Stimulated activated naive CD4-positive, alpha-beta T cell treated with Interleukin-2 at 50 U/mL for 16 hours (primary cell): ENCODE measurements at places on chromosomes 12 and 14.
A peak's percentile ranks its signal among the peaks of the same experiment; 100 is the strongest.

GRCh38 chr14:105172476-105172875, 3.9 kb upstream of the JAG2 start:
- no peak for DNase-seq

DNA sequence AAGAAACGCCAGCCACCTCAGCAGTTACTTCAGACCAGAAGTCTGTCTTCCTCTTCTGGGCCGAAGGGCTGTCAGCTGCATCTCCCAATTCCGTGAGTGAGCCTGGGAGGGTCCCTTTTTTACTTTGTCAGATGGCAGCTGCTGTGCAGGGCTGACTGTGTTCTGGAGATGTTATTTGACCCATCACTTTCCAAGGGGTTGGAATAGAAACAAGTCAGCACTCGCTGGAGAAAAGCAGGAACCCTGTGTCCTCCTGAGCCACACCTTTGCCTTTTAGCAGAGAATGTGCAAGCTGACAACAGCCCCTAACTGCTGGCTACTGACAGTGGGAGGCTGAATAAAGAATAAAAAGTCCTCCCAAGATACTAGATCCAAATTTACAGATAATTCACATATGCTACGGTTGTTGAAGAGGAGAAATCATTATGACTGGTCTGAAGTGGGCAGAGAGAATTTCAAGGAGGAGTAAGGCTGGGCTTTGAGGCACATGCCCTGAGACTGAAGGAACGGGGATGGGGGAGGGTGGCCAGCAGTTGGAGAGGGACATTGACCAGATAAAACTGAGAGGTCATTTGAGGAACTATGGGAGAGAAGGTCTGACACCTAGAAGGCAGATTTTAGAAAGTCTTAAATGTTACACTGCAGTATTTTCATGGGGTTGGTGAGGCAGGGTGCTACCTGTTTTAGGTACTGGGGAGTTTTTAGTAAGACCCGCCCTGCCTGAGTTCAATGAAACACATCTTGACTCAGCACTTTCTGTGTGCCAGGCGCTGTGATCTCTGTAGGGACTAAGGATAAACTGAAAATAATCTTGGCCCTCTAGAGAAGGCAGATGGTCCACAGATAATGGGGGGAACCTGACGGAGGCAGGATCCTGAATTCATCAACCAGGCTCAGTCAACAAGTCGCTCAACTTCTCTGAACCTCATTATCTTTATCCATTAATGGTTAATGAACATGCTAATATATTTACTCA, 27.4 kb downstream of the FAM234B start:
- no peak for DNase-seq

GRCh38 chr12:6363330-6364043, 11.9 kb downstream of the SCNN1A start:
- peak; percentile 64 for DNase-seq

- no peak for DNase-seq
Measured at GRCh38 chr12:94644141-94644979, 6.0 kb downstream of the TMCC3 start.

DNA sequence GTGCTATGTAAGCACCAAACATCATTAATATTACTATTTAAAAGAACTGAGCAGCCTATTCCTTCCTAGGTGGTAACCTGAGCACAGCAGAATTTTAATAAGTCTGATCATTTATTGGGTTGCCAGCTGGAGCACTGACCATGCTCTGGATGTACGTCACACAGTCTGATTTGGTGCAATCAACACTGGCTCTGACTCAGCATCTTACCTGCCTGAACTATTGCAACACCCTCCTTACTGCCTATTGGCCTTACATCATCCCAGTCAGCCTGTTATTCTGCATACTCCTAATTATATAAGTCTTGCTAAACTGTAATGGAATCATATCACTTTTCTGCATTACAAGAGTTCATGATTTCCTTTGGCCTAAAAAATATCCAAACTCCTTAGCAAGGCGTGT, 149.7 kb downstream of the PTPRO start:
- no peak for DNase-seq

DNA sequence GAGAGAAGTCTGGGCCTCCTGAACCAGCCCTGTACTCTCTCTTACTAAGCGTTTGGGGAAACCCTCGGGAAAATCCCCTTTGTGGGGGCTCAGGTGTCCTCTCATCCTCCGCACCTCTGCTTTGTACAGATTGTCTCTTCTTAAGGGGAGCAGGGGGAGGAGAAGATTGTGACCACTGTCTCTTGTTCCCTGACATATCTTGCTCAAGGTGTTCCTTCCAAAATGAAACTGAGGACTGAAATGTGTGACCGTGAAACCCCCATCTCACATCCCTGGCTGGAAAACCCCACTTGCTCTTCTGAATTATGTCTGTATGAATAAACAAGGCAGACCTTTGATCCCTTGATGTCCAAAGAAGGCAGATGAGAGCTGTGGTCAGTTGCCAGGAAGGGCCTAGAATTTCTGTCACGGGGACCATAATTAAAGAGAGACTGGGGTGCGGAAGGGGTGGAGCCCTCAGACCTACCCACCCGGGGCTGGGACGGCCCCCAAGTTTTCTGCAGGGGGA, 369.8 kb downstream of the AACS start:
- DNase-seq: no peak

- DNase-seq: no peak
Measured at GRCh38 chr12:95582230-95583058, 31.2 kb upstream of the USP44 start.

- DNase-seq: no peak
Measured at GRCh38 chr12:108185002-108185401, 55.9 kb downstream of the WSCD2 start.

GRCh38 chr12:87612996-87613395, 416.2 kb downstream of the C12orf50 start:
- no peak for DNase-seq

DNA sequence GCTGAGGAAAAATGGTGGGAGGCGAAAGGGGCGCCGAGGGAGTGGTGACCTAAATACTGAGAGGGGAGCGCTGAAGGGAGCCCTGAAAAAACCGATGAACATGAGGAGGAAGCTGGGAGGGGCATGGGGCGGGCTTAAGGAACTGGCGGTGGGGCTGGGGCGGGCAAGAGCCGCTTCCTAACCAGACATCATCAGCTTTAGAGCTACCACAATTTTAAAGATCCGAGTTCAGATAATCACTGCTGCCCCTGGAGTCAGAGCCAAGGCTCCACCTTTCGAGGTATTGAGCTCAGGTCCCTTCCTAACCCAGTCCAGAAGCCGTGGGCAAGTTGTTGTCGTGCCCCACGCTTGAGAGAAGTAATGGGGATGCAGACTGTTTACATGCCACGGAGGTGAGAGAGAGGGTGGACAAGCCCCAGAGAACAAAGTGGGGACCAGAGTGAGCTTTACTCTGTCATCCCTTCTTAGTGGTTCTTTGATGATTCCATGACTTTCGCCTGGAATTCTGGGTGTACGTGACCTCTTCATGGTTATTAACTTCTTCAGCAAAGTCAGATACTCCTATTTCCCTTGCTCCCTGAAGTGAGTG, 393 bp downstream of the ORMDL2 start:
- DNase-seq: no peak

- no peak for DNase-seq
Measured at GRCh38 chr12:87491089-87491488, 538.1 kb downstream of the C12orf50 start.

GRCh38 chr12:83099436-83099835, 412.7 kb downstream of the TMTC2 start:
- DNase-seq: no peak

DNA sequence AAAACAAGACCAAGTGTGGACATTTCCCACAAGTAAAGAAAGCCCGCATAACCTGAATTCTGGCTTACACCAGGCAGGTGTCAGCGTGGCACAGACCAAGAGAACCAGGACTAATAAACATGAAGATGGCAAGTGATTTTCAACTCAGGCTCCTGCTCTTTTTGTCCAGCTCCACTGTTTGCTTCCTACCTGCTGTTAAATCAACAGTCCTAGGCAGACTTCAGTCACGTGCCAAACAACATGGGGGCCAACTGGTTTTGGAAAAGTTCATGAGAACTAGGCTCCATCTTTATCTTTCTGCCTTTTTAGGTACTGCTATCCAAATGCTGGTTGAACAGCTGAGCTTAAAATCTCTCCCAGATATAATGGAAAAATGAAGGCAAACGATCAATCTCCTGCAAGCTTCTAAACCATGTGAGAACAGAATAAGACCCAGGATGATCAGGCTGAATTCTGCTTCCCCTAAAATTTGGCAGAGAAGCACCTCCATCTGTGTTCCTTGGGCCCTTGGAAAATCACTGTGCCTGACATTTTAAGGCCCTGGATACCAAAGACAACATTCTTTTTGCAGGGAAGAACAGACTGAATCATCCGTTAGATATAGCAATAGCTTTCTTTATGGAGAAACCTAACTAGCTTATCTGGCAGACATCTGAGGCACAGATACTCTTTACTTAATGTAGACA, 215.6 kb upstream of the USP15 start:
- no peak for DNase-seq

DNA sequence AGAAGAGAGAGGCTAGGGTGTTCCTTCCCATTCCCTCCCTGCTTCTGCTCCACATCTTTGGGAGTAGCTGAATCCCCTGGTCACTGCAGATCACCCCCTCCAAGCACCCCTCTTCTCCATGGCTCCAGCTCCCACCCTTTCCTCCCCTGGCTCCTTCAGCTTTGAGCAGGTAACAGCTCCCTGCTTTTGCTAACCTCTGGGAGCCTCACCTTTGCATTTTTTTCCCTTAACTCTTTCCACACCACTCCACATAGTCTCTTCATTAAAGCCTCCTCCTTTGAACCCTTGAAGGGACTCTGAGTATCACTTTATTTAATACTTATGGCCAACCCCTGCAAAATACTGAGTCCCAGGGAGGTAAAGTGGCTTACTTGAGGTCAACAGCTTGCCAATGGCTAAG, 25.7 kb upstream of the SERPINA6 start:
- no peak for DNase-seq

GRCh38 chr12:93215290-93215678, 162.4 kb upstream of the NUDT4 start:
- DNase-seq: no peak

- DNase-seq: no peak
Measured at GRCh38 chr12:124720681-124721500, 142.8 kb downstream of the SCARB1 start.

DNA sequence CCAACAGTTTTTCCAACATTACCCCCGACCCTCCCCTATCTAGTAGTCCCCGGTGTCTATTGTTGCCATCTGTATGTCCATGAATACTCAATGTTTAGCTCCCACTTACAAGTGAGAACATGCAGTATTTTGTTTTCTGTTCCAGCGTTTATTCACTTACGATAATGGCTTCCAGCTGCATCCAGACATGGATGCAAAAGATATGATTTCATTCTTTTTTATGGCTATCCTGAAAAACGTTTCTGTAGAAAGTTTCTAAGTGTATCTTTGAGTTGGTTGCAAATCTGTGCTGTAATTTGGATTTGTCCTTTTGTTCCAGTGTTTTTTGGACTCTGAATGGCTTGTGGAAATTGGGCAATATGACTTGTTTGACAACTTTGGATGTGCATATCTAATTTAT, 11.7 kb downstream of the SP1 start:
- DNase-seq: no peak

DNA sequence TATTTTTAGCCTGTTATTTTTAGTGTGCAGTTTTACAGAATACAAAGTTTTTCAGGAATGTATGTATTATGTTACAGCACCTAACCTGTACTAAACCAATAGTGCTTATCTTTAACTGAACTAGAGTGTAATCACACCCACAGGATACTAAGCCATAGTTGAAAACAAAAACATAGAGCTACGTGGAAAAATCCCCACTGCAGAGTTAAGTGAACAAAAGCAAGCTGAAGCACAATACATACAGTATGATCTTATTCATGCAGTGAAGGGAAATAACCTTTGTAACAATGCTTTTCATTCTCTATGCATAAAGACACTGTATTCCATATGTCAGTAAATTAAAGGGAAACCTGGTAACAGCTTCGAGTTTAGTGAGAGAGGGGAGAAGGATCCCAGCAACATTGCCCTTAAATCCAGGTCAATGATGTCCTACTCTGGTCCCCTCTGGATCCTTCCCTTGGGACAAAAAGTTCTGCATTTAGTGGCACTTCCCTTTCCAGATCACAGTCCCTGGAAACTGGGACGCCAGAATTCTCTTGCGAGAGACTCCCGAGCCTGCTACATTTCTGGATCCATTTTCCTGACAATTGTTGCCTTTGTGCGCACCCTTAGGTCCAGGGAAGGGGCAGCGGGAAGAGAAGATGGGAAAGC, 121.3 kb upstream of the CCND2 start:
- no peak for DNase-seq

GRCh38 chr14:88364710-88365413, 20.6 kb upstream of the SPATA7 start:
- DNase-seq: no peak

GRCh38 chr14:30082486-30082885, 154.8 kb upstream of the PRKD1 start:
- DNase-seq: no peak
